T-helper 17 cell (primary cell): ENCODE measurements at places on chromosomes 7 and 10.

DNA sequence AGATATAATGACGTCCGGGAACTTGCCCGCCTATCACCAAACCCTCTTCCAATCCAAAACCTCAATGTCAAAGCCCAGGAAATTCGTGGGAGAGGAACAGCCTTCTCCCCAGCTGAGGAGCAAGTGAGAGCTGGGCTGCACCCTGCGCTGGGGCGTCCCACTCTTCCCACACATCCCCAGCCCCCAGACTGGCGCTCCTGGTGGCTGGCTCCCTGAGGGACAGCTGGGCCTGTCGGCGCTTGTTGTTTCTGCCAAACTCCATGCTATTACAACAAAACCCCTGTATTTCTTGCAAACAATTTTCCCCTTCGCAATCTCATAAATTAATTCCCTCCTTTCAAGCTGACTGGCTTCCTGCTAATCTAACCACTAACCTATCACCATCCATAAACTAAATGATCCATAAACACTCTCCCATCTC is 53.0 kb downstream of the GRID1 start:
- H3K36me3 ChIP-seq, result peaks cover 3% of the 10 kb centered on the region
- H3K4me1 ChIP-seq, result no peaks in the 10 kb centered on the region
- no peak overlapping the region for H3K27ac ChIP-seq
- no peak for DNase-seq

GRCh38 chr7:40500219-40500618 is 365.4 kb downstream of the SUGCT start:
- no peak for DNase-seq
- no peaks in the 10 kb centered on the region for H3K36me3 ChIP-seq
- H3K27me3 ChIP-seq, result no peaks in the 10 kb centered on the region
- H3K27ac ChIP-seq, result no peak overlapping the region

- H3K27ac ChIP-seq, result no peak overlapping the region
- H3K27me3 ChIP-seq, result no peaks in the 10 kb centered on the region
- H3K4me1 ChIP-seq, result peaks cover 16% of the 10 kb centered on the region
- H3K36me3 ChIP-seq, result peaks cover 2% of the 10 kb centered on the region
Observed at GRCh38 chr10:63534723-63535122, 13.5 kb downstream of the REEP3 start.

- no peaks in the 10 kb centered on the region for H3K36me3 ChIP-seq
- DNase-seq, result no peak
- no peak overlapping the region for H3K27ac ChIP-seq
- H3K4me3 ChIP-seq, result no peak overlapping the region
Observed at GRCh38 chr10:88661018-88661417, 3.2 kb upstream of the LIPF start.

GRCh38 chr7:132291481-132291880 is 284.8 kb downstream of the PLXNA4 start:
- no peaks in the 10 kb centered on the region for H3K4me1 ChIP-seq
- no peak overlapping the region for H3K4me3 ChIP-seq

DNA sequence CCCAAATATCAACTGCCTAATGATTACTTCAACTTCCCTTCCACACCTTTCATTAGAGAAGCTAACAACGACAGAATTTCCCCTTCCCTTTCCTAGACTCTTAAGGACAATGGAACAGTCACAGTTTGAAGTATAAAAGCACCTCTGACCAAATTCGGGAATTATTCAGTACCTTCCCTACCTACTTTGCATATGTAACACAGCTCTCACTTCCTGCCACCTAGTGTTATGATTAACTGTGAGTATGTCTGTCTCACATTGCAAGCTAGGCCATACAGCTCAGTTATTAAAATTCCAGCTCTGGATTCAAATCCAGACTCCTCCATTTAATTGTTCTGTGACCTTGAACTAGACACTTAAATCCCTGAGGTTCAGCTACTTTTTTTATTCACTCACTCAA is 44.8 kb upstream of the HPSE2 start:
- no peak for DNase-seq
- peaks cover 38% of the 10 kb centered on the region for H3K27me3 ChIP-seq
- H3K4me1 ChIP-seq, result no peaks in the 10 kb centered on the region

GRCh38 chr7:73789051-73789450 is 19.0 kb upstream of the CLDN3 start:
- H3K36me3 ChIP-seq, result no peaks in the 10 kb centered on the region
- DNase-seq, result no peak
- H3K4me3 ChIP-seq, result no peak overlapping the region
- no peaks in the 10 kb centered on the region for H3K4me1 ChIP-seq

GRCh38 chr10:14543046-14543903 is 212.6 kb upstream of the FRMD4A start:
- peaks cover 73% of the 10 kb centered on the region for H3K4me1 ChIP-seq
- H3K27ac ChIP-seq, result peak overlapping the region; percentile 99
- no peak for DNase-seq
- peak overlapping the region; percentile 63 for H3K4me3 ChIP-seq
- H3K27me3 ChIP-seq, result no peaks in the 10 kb centered on the region

- no peak overlapping the region for H3K27ac ChIP-seq
- no peaks in the 10 kb centered on the region for H3K27me3 ChIP-seq
- no peak overlapping the region for H3K4me3 ChIP-seq
- H3K36me3 ChIP-seq, result peaks cover 9% of the 10 kb centered on the region
- no peak for DNase-seq
Observed at GRCh38 chr10:60230892-60231291, 158.8 kb downstream of the ANK3 start.

- peak overlapping the region; percentile 92 for H3K4me3 ChIP-seq
- H3K27ac ChIP-seq, result peak overlapping the region; percentile 67
- DNase-seq, result peak; percentile 29
- H3K4me1 ChIP-seq, result peaks cover 47% of the 10 kb centered on the region
Observed at GRCh38 chr7:50660040-50660829, 95.0 kb upstream of the DDC start.

DNA sequence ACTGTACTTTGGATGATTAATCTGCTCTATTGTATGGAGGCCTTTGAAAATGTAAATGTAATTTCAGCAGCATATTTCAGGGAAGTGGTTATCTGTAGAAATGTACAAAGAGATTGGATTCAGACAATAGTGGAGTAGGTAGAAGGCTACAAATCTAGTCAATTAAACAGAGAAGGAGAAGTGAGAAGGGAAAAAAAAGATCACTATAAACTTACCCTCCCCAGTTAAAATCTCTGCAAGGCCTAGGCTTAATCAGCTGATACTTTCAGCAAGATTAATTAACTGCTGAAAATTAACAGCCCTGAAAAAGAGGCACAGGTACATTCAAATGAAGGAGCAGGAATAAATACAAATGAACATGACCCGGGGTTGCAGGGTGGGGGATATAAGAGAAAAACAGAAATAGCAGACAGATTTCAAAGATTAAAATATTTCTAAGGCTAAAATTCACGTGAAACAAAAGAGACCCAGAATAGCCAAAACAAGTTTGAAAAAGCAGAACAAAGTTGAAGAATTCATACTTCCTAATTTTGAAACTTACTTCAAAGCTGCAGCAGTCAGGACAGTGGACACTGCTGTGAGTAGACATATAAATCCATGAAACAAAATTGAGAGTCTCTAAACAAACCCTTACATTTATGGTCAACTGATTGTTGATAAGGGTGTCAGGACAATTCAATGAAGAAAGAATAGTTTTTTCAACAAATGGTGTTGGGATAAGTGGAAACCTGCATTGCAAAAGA is 96.0 kb downstream of the NRCAM start:
- no peak for DNase-seq
- H3K27me3 ChIP-seq, result peaks cover 17% of the 10 kb centered on the region
- peaks cover 2% of the 10 kb centered on the region for H3K36me3 ChIP-seq
- peaks cover 2% of the 10 kb centered on the region for H3K4me1 ChIP-seq
- no peak overlapping the region for H3K27ac ChIP-seq

DNA sequence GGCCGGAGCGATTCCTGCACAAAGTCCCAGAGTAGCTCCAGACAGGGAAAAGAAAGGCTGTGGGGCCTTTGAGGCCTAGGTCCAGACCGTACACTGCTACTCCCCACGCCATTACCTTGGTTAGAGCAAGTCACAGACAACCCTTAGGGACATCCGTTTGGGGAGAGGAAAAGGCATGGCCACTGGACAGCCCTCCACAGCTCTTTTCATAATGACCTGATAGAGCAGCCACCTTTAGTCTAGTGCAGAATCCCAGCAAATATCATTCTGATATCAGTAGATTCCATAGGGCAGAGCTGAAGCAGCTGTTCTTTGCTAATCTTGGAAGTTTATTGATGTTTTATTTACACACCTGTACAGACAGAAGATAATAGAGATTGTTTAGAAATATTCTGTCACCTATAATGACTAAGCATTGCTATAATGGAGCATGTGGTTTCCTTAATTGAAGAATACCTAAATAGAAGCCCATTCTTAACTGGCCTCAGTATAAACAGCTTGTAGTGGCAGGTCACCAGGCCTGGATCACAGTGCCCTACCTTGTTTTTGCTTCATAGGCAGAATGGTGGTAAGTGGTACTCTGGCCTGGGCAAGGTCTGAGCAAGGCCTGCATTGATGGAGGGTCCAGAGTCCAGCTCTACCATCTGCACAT is 27.9 kb downstream of the OGDH start:
- peak overlapping the region; percentile 92 for H3K27ac ChIP-seq
- DNase-seq, result no peak
- H3K4me1 ChIP-seq, result peaks cover 75% of the 10 kb centered on the region
- H3K27me3 ChIP-seq, result no peaks in the 10 kb centered on the region
- H3K4me3 ChIP-seq, result peak overlapping the region; percentile 79

DNA sequence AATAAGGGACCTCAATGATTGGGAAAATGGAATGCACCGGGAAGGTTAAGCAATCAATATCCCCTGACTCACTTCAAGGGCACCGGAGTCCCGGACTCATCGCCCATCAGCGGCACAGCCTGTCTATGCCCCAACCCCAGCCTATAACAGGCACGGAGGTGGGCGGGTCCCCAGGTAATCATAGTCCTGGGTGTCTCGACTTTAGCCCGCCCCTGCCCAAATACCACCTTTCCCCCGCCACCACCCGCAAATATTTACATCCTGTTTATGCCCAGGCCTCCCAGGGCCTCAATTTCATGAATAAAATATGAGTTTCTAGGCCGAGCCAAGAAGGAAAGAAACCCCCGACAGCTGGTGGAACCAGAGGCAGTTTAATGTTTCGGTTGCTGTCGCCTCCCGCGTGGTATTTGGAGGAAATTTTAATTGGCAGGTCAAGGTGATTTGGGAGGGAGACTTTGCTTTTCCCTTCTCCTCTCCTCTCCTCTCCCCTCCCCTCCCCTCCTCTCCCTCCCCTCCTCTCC is 15.6 kb upstream of the RFC2 start:
- H3K27ac ChIP-seq, result no peak overlapping the region
- peaks cover 9% of the 10 kb centered on the region for H3K4me1 ChIP-seq
- H3K36me3 ChIP-seq, result no peaks in the 10 kb centered on the region
- DNase-seq, result peak; percentile 49
- H3K4me3 ChIP-seq, result peak overlapping the region; percentile 84

GRCh38 chr10:49652421-49653272 is 26.8 kb upstream of the C10orf53 start:
- H3K4me1 ChIP-seq, result peaks cover 7% of the 10 kb centered on the region
- no peak overlapping the region for H3K4me3 ChIP-seq
- DNase-seq, result no peak
- H3K36me3 ChIP-seq, result peaks cover 3% of the 10 kb centered on the region
- no peak overlapping the region for H3K27ac ChIP-seq

- no peak overlapping the region for H3K4me3 ChIP-seq
- DNase-seq, result no peak
- H3K36me3 ChIP-seq, result peaks cover 16% of the 10 kb centered on the region
- H3K4me1 ChIP-seq, result peaks cover 35% of the 10 kb centered on the region
- no peaks in the 10 kb centered on the region for H3K27me3 ChIP-seq
- peak overlapping the region; percentile 80 for H3K27ac ChIP-seq
Observed at GRCh38 chr10:45461034-45461433, 87.0 kb downstream of the ALOX5 start.

GRCh38 chr7:32891043-32891799 is at the start of gene KBTBD2:
Gene KBTBD2, minus strand, starts transcription at chr7:32891760. Its CDS starts 12,156 bp downstream, at chr7:32879604.
- DNase-seq, result peak; percentile 68
- H3K27me3 ChIP-seq, result no peaks in the 10 kb centered on the region
- H3K27ac ChIP-seq, result peak within 1 kb of the TSS; percentile 99
- H3K36me3 ChIP-seq, result no peaks in the 10 kb centered on the region
- H3K4me1 ChIP-seq, result peaks cover 46% of the 10 kb centered on the region

DNA sequence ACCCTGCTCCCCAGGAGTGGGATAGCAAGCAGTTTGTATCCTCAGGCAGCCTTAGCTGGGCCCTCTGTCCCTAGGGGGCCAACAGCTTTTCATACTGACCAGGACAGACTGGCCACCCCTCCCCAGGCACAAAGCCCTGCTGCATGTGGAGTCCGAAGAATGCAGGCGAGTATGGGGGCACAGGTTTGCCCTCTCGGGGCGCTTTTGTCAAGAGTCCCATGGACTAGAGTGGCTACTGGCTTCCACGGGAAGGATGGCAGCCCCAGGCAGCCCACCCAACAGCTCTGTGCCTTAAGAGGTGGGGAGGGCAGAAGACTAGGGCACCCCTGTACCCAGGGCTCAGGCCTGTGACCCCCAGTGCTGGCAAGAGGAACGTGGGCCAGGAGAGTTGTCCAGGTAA is 10.7 kb downstream of the CXCL12 start:
- no peak for DNase-seq
- no peak overlapping the region for H3K4me3 ChIP-seq
- H3K4me1 ChIP-seq, result no peaks in the 10 kb centered on the region

- H3K4me1 ChIP-seq, result peaks cover 25% of the 10 kb centered on the region
- peak overlapping the region; percentile 98 for H3K4me3 ChIP-seq
- peaks cover 2% of the 10 kb centered on the region for H3K36me3 ChIP-seq
- peak overlapping the region; percentile 98 for H3K27ac ChIP-seq
- no peak for DNase-seq
Observed at GRCh38 chr7:134985894-134986362, 380 bp upstream of the AGBL3 start.

DNA sequence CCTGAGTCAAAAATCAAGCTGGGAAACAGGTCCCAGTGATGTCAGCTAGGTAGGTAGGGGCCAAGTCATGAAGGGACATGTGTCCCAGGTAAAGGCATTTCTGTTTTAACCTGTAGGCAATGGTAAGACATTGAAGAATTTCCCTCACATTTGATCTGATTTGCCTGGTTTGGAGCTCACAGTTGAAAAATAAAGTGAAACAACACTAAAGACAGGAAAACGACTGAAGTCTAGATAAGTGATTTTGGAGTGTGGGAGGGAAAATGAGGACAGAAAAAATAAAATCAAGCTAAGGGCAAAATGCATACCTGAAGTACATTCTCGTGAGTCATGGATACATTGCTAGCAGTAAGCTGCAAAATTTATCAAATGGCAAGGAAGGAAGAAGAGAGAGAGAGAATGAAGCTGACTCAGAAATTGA is 169.9 kb downstream of the SKIDA1 start:
- peaks cover 17% of the 10 kb centered on the region for H3K27me3 ChIP-seq
- no peak overlapping the region for H3K4me3 ChIP-seq
- H3K27ac ChIP-seq, result no peak overlapping the region
- H3K4me1 ChIP-seq, result no peaks in the 10 kb centered on the region
- peaks cover 2% of the 10 kb centered on the region for H3K36me3 ChIP-seq
- no peak for DNase-seq

- peaks cover 6% of the 10 kb centered on the region for H3K4me1 ChIP-seq
- H3K4me3 ChIP-seq, result no peak overlapping the region
- H3K36me3 ChIP-seq, result peaks cover 4% of the 10 kb centered on the region
- peaks cover 66% of the 10 kb centered on the region for H3K27me3 ChIP-seq
Observed at GRCh38 chr10:2920168-2920567, 147.2 kb upstream of the PFKP start.

- H3K4me3 ChIP-seq, result no peak overlapping the region
- peaks cover 70% of the 10 kb centered on the region for H3K27me3 ChIP-seq
- DNase-seq, result no peak
- H3K27ac ChIP-seq, result no peak overlapping the region
- H3K36me3 ChIP-seq, result no peaks in the 10 kb centered on the region
- peaks cover 2% of the 10 kb centered on the region for H3K4me1 ChIP-seq
Observed at GRCh38 chr7:45219130-45219529, 61.5 kb downstream of the RAMP3 start.
